ENCODE measurements at places on chromosomes 2 and 18.

- DNase-seq, result no peak
These were observed 69.4 kb upstream of the MMADHC start for GRCh38 chr2:149656996-149657395.

DNA sequence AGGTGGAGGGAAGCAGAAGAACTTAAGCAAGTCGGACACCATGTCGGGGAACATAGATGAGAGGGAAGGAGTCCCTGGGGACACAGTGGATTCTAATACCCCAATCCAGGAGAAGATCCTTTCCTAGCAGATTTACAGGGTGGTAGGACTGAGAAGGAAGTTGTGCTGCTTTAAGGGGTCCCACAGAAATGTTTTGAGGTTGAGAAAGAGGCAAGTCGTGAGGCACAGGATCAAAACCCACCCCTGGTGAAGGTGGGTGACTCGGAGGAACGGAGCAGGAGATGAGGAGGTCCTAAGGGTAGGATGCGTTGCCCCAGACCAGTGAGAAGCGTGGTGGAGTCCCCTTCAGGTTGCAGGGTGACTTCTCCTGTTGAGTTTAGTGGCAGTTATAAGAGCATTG lies 32.7 kb downstream of the DCDC2C start:
- DNase-seq, result no peak

GRCh38 chr2:166916987-166917386 lies 28.7 kb downstream of the XIRP2 start:
- no peak for DNase-seq

- no peak for DNase-seq
These were observed 140.2 kb upstream of the ID2 start for GRCh38 chr2:8541636-8542035.

DNA sequence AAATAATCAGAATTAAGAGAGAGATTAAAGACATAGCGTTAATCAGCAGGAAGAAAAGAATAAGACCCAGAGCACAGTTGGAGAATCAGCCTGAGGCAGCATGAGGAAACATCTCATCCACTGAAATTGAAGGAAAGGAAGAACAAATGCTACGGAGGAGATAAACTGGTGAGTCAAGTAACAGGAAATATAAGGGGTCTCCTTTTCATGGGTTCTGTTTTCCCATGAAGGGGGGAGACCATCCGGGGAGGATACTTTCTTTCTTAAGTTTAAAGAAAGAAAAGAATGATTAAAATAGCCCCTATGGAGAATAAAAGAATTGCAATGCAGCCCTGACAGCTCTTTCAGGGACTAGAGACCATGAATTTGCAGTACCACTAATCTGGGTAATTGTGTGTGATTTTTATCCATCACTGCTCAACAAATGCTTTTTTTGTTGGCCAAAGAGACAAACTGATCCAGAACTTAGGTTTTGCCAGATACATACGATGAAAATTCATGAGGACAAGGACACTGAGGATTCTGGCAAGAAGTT lies 17.7 kb downstream of the ROCK2 start:
- no peak for DNase-seq
